ENCODE measurements at places on chromosomes 6 and 20.

GRCh38 chr20:23562721-23563342, 5.5 kb downstream of the CST9L start:
- DNase-seq = no peak

DNA sequence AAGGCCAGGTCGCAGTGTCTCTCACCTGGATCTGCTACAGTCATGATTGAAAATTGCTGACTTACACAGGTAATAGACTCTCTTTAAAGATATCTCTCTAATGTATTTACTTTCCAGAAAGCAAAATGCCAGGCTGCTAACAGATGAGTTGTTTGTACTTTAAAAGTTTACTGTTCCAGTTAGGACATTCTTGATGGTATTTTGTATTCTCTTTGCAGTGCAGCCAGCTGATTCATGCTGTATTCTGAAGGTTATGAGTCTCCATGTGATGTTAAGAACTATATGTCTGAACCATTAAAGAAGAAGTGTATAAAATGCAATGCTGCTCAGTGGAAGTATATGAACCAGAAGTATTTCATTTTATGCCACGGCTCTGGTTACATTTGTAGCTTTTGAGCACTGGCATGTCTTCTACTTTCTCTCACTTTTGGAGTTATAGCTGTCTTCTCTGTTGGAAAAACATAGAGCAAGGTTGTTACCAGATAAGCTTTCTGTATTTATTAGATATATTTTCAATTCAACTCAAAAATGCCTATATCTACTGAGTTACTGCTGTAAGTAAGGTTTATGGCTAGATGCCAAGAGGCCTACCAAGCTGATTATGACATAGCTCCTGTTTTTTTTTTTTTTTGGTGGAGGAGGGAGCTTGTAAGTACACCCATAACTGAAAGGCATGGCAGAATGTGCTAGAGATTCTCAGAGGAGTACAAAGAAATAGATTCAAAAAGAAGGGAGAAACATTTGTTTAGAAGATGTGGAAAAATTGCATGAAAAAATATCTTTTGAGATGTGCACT, 130.5 kb upstream of the MAN1A1 start:
- DNase-seq = no peak

GRCh38 chr6:3788408-3789017, 37.0 kb upstream of the PXDC1 start:
- DNase-seq = no peak

DNA sequence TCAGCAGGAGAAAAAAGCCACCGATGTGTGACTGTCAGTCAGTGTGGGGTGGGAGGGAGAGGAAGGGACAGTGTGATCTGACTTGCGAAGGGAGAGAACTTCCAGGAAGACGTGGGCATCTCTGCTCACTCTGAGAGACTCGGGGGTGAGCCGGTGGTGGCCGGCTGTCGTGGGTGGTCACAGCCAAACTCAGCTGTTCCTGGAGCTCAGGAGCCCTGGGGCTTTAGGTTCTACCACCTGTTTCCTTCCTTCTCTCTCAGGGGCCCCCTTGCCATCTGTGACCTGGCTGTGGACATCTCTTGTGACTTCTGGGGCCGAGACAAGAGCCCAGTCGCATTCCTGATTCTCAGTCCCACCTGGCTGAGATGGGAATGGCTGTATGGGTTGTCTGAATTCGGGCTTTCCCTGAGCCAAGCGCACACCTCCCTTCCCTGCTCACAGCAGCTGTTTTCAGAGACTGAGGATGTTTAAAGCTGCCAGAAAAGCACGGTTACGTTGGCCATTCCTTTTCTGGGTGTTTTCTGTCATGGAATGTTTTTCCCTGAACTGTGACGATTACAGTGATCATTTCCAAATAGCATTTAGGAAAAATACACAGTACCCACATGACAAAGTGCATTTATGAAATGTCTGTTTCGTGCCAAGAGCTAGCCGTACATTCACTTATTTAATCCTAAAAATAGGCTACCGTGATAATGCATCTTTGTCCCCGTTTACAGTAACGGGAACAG, 36.5 kb downstream of the SYNJ2 start:
- DNase-seq = no peak

- DNase-seq = no peak
Measured at GRCh38 chr6:135627092-135627715, 129.7 kb upstream of the AHI1 start.

GRCh38 chr6:97322811-97323210, 39.8 kb upstream of the MMS22L start:
- DNase-seq = no peak

DNA sequence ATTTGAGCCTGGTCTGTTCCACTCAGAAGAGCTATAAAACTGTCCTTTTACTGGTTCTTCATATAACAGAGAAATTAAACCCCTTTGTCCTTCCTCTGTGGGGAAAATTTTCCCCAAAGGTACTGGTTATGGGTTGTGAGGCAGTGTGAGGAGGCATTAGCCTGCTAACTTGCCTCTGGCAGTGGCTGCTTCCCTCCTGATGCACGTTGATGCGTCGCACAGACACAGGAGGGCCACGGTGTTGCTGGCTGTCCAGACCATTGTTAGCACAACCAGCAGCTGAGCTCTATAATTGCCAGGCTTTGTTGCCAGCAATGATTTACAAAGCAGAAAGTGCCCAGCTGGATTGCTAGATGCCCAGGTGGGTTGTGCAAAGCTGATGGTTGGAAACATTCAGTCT, 10.1 kb downstream of the AAR2 start:
- no peak for DNase-seq

DNA sequence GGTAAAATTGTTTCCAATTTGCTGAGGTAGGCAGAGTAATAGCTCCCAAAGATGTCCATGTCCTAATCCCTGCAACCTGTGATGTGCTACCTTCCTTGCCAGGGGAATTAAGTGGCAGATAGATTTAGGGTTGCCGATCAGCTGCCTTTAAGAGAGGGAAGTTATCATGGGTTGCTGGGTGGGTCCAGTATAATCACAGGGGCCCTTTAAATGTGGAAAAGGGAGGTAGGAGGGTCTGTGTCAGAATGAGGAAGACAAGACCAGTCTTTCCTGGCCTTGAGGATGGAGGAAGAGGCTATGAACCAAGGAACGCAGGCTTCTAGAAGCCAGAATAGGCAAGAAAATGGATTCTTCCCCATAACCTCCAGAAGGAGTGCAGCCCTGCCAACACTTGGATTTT, 50.7 kb downstream of the CTCFL start:
- no peak for DNase-seq

DNA sequence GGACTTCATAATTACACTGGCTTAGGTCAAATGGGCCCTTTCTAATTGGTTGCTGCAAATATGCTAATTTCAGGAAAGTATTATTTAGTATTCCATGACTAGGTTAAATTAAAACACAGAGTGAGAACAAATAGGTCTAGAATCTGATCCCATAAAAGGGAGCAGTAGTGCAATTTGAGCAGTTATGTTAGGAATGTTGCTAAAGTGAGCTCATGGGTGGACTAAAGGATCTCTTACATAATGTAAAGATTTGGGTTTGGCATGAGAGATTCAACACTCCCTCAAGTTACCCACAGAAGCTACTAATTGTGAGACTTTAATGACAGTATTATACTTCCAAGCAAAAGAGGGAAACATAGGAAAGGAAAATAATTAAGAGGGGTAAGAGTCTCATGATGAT, 109.1 kb downstream of the C6orf58 start:
- no peak for DNase-seq

Data from stimulated activated CD8-positive, alpha-beta memory T cell treated with anti-CD3 and anti-CD28 coated beads, Interleukin-15, amount 100 ng/mL, for 24 hours (primary cell).